Stimulated activated CD4-positive, alpha-beta T cell treated with anti-CD3 and anti-CD28 coated beads, Interleukin-1b, Interleukin-23, amount 100 ng/mL, for 1 hour (primary cell): ENCODE measurements at places on chromosomes 1 and 21.

- no peak for DNase-seq
Observed at GRCh38 chr1:154406572-154406879, 1.4 kb downstream of the IL6R start.

GRCh38 chr1:169072945-169073725 is 33.4 kb upstream of the ATP1B1 start:
- DNase-seq = no peak

- DNase-seq = no peak
Observed at GRCh38 chr21:39000496-39000895, 182.8 kb downstream of the PSMG1 start.

DNA sequence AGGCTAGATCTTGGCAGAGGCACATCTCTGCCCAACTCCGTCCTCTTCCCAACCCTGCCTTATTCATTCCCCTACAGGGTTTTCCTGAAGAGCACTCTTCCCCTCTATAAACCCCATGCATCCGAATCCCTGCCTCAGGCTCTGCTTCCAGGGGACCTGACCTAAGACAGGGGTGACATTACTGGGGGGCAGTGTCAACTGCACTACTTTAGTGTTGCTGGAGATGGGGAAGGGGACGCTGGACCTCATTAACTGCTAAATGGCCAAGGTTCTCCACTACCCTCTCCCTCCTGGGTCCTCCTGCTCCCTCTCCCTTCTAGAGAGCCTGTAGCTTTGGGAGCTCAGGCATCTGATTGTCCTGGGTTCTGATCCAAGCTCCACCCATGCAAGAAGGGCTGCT is 126.2 kb downstream of the GRIK3 start:
- no peak for DNase-seq

DNA sequence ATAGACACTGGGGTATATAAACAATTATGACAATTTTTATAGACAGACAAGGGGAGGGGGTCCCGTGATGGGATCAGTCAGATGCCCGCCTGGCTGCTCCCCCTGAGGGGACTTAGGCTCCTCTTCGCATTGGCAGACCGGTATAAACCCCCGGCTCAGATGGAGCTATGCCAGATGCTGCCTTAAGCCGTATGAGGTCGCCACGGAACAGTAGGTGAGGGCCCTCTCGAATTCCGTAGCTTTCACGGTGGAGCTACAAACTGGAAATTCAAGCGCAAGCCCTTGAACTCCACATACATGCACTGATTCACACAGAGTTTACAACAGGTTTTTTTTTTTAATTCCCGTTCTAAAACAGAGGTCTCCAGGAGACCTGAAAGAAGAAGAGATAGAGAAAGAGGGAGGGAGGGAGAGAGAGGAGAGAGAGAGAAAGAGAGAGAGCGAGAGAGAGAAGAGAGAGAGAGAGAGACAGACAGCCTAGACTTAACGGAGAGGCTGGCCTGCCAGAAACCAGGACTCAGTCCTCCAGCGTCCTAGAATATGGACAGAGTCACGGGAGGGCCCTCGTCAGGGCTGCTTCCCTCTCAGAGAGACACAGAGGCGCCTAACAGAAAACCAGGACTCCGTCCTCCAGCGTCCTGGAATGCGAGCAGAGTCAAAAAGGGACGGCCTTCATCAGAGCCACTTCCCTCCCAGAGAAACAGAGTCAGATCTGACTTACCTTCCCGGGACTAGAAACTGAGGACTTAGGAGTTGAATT is 24.4 kb upstream of the TMEM54 start:
- no peak for DNase-seq

DNA sequence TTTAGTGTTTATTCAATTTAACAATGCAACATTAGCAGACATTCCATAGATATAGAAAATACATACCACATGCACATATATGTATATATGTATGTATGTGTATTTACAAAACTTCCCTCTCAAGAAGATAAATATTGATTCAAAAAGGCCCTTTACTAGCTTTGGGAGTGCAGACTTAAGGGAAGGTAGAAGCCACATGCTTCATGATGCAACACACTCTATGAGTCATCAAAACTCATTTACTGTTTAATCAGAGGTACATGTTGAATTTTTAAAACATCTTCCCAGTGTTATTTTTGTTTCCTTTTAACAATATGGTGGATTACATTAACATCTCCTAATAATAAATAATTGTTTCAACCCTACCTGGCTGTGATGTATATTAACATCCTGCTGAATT is 61.4 kb upstream of the KIRREL1 start:
- no peak for DNase-seq

GRCh38 chr1:11807133-11807532 is 1.1 kb downstream of the CLCN6 start:
- DNase-seq = no peak

DNA sequence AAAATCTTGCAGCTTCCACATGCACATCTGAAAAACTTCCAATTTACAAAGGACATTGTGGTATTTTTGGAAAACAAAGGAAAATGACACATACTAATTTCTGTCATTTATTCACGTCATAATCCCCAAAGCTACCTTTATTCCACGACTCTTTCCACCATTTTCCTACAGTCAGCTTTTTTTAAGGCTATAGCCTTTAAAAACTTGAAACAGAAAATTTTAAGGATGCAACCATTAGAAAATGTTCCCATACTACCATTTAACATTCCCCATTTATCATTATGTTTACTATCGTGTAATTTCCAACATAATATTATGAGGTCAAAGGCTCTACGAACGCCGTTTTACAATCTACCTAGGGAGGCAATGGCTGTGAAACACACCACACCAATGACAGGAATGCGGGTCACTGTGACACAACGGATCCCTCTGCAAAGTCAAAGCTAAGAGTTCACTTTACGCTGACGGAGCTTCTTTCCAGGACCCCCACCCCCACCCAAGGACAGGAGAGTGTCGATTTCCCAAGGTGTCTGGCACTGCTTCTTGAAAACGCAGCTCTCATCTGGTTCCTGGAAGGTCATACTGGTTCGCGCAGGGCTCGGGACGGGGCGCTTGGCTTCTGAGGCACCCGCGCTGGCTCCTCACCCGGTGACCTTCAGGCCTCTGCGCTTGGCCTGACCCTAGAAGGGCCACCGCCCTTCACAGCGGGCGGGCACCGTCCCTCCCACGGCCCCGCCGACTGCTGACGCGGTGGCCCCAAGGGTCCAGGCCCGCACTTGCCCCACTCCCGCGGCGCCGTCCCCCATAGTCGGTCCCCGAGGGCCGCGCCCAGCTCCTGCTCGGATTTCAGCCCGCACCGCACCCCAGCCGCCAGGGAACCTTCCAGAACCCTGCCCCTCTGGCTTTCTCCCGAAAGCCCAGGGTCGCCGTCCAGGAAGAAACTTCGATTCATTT is 50.5 kb upstream of the ATF3 start:
- DNase-seq = no peak

- no peak for DNase-seq
Observed at GRCh38 chr1:181061891-181062835, 26.3 kb upstream of the IER5 start.

DNA sequence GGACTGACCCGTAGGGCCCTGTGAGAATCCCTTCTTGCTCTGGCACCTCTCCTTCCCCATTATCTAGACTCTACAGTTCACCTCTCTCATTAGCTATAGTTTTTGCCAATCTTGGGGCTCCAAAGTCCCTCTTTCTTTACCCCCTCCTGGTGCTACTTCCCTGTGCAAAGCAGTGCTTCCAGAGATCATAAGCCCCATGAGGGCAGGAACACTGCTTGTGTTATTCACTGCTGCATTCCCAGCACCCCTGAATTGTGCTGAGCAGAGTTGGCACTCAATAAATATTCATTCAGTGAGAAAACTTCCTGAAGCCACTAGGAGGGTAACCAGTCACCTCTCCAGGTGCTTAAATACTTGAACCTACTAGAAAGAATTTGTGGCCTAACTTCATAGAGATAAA is 2.1 kb upstream of the H3-3A start:
- DNase-seq = no peak

- no peak for DNase-seq
Observed at GRCh38 chr21:46675595-46676280, 40.3 kb downstream of the PRMT2 start.

GRCh38 chr1:223343692-223344091 is 20.3 kb downstream of the SUSD4 start:
- DNase-seq = no peak

DNA sequence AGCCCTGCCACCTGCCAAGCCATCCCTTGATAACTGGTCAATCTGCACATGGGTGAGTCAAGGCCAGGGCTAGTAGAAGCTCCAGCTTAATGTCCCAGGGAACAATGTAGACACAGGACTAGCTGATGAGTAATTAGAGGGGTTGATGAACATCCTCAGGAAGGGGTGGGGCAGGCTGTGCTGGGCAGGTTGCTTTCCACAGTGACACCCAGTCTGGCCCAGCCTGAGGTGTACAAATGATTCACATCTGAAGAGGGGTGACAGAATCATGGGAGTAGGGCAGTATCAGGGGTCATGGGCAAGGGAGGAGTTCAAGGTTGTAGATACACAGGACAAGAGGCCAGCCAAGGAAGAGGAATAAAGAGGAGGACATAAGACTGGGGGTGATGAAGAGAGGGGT is 4.3 kb downstream of the LPAR3 start:
- no peak for DNase-seq
